ENCODE measurements at places on chromosomes 11 and 22. TPM values are rescaled to one million over a fixed set of nuclear protein-coding genes. Genes with fewer than 3 reads are reported as not detected.

GRCh38 chr11:110087812-110088534 lies 5.2 kb upstream of the ZC3H12C start:
- DNase-seq, result peak; percentile 45

DNA sequence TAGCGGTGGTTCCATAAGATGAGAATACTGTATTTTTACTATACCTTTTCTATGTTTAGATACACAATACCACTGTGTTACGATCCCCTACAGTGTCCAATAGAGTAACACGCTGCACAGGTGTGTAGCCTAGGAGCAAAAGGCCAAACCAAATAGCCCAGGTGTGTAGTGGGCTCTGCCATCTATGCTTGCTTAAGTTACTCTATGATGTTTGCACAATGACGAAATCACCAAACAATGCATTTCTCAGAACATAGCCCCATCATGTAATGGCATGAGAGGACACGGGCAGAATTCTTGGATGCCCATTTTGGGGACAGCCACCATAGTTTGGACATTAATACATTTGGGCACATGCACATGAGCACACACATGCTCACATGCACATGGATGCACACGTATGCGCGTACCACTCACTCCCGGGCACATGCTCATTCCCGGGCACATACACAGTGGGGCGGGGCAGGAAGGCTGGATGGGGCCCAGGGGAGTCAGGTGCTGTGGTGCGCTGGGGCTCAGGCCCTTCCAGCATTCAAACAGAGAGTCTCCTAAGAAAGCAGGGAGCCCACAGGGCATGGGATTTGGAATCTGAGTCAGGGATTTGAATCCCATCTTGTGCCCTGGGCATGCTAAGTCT lies 51.1 kb downstream of the RTN4R start:
- no peak for DNase-seq

- peak; percentile 66 for DNase-seq
Observed at GRCh38 chr11:115222218-115222862, 281.9 kb downstream of the CADM1 start.

GRCh38 chr22:49997932-49998717 lies 14.4 kb downstream of the IL17REL start:
- DNase-seq, result no peak

DNA sequence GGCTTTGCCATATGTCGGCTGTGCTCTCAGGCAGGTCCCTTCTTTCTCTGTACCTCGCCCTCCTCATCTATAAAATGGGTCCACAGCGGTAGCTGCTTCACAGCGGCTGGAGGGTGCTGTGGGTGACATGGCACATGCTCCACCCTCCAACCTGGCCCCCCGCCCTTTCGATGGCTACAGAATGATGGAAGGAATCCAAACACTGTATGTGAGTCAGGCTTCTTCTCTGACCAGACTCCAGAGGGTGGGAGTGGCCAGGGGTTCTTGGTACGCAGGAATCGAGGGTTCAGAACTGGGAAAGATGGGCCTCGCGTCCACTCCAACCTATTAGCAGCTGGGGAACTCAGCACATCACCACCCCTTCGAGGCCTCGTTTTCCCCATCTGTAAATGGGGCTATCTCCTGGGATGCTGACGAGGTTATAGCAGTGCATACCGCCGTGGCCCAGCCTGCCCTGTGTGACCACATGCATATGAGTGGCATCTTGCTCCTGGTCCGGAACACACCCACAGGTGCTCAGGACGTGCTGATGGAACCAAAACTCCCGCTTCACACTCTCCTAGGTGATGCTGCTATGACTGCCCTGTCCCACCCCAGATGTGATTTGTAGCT lies 26.4 kb downstream of the MN1 start:
- DNase-seq, result no peak

GRCh38 chr11:59192446-59193020 lies 20.2 kb downstream of the MPEG1 start:
- DNase-seq, result no peak

DNA sequence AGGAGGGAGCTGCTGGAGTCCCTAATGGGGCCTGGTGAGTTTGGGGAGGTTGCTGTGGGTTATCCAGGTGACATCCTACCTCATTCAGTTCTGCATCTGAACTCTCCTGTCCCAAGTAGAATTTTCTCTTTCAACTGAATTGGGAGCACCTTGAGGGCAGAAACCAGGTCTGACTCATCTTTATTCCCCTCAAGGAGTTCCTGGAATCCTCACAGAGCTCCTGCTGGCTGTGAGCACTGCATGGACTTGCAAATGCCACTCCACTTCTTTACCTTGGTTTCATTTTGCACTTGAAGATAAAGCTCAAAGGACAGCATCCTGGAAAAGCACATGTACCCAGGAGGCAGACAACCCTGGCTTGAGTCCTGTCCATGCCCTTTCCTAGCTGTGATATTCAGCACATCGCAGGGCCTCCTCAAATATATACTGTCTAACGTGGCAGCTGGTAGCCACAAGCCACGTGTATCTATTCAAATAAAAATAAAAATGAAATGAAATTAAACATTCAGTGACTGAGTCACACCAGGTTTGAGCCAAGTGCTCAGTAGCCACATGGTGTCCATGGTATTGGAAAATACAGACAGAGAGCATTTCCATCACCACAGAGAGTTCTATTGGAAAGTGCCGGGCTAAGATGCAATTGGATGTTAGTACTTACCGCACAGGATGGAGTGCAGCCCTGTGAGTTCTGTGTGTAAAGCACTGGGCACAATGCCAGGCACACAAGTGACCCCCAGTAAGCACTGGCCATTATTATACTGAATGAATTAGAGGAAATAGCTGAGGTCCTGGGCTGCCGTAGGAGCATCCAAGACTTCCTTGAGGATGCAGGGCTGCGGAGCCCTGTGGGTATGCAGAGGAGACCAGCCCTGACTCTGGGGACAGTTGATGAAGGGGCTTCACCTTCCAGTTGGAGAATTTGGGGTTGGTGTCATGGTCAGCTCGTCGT lies 149.0 kb downstream of the PKNOX2 start:
- DNase-seq, result no peak

DNA sequence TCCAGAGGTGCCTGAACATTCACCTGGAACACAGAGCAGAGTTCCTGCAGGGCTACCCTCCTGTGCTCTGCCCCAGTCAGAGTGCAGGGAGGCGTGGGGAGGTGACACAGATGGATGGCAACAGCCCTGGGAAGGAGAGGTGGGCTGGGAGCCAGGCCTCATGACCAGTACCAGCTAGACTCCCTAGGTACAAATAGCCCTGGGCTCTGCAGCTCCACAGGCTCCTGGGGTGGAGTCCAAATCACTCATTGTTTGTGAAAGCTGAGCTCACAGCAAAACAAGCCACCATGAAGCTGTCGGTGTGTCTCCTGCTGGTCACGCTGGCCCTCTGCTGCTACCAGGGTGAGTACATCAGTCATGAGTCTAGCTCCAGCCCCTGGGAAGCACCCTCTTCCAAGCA lies at the start of gene SCGB1D2:
SCGB1D2 (plus strand) TSS at position 219 of the 400 bp plus-strand sequence; CDS start at position 288, 69 bp downstream.
- no peak for DNase-seq

- no peak for DNase-seq
Observed at GRCh38 chr22:48806227-48806781, 1021.4 kb downstream of the BRD1 start.

- DNase-seq, result no peak
Observed at GRCh38 chr22:24968066-24968561, 15.6 kb downstream of the KIAA1671 start.

Gene CTSD
- total RNA-seq, result 63.9 TPM

Gene THAP12
- total RNA-seq, result 47.1 TPM

Gene C1QTNF6
- total RNA-seq, result 10.6 TPM
